SK-N-DZ (cell line): ENCODE measurements at places on chromosomes 2 and 18.

DNA sequence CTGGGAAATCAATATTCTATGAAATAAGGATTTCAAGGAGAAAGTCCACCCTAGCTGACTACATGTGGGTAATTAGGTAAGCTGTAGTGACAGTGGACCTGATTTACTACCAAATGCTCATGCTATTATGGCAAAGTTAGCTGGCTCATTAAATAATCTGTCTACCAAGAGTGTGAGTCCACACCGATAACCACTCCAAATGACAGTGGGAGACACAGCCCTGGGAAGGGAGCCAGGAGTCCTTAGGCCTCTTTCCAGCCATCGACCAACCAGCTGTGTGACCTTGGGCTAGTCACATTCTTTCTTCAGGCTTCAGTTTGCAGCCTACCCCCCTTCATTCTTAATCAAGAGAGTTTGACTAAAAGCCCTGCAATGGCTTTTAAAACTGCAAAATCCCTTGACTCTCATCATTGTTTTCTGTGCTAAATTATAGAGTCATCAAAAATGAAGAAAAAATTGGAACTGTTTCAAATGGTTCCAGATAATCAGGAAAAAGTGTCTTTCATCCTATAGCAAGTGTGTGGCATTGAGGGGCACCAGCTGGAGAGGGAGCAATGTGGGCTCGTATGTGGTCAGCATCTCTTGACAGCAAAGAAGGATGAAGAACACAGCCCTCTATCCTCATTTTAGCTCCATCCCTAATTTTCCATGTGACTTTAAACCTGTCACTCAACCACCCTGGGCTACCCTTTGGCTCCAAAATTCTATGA lies 45.6 kb upstream of the SLC14A2 start:
- no peak for DNase-seq

- no peak for DNase-seq
Observed at GRCh38 chr2:26522751-26523171, 44.8 kb upstream of the OTOF start.

- DNase-seq: peak; percentile 83
Observed at GRCh38 chr18:46946656-46947282, 29.4 kb downstream of the KATNAL2 start.

- DNase-seq: no peak
Observed at GRCh38 chr2:26557244-26557925, 79.5 kb upstream of the OTOF start.

DNA sequence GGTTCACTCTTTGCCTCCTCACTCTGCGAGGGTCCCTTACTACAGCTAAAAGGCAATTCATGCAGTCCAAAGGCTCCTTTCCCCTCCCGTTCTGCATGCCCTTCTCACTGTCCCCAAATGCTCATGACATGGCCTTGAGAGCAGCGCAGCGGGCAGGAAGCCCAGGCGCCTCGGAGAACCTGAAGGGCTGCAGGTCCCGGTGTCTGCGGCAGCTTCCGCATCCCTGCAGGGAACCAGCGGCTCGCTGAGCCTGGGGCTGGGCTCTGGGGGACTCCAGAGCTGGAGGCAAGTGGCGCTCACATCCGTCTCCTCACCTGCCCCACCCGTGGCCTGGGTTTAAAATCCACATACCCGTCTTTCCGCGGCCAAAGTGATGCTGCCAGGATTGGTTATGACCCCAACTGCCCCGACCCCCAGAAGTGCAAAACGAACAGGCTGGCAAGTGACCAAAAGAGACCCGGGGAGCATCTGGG lies 462 bp upstream of the CIDEA start:
- DNase-seq: no peak

DNA sequence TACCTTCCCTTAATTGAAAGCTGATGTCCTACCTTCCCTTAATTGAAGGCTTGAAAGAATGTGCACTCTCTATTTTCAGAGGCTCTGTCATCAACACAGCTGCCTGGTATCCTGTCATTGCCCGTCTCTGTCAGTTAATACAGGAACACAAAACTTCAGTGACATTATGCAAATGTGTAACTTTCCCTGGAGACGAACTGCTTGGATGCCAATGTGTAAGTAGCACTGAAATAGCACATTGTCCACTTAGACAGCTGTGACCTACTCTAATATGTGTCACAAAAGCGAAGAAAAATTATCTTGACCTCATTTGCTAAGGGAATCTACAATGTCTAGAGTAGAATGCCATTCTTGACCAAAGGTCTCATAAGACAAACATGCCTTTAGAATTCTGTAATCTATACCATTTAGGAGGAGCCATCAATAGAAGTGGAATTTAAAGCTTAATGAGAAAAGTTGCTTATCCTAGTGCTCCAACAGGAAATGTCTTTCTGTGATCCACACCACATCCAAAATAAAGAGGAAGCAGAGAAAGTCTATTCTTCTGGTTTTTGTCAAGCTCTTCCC lies 138.1 kb downstream of the BARD1 start:
- DNase-seq: no peak

DNA sequence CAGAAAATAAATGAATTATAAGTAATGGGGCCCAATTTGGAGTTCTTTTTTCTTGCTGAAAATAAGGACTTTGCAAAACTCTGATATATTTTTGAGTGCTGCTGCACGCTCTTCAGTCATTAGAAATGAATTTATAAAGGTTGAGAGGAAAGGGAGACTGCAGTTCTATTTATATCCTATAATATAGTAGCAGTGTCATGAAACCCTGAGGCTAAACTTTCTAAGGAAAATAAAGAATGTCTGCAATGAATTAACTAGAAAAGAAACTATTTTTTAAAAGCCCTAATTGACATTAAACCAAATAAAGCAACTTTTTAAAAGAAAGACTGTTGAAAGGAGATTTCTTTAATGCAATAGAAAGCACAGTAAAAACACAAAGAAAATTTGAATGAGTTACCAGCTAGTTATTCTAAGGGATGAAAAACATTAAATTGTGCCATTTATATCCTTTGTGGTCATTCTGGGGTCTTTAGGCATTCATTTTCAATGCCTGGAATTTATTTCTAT lies 1072.8 kb upstream of the TMEFF2 start:
- no peak for DNase-seq

GRCh38 chr2:121682396-121683298 lies 33.4 kb upstream of the CLASP1 start:
- no peak for DNase-seq

DNA sequence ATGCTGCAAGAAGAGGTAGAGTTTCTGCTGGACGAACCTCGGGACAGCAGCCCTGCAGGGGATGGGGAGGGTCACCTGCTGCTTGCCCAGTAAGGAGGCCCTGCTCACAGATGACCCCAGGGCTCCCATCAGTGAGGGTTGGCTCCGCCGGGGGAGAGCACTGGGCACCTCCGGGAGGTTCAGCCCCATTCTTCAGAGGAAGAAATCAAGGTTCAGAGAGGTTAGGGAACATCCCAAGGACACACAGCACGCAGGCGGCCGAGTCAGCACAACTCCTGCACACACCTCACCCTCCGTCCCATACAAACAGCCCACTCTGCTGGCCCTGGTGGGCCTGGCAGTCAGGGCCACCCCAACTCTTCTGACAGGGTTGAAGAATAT lies 11.7 kb upstream of the CCDC74B start:
- no peak for DNase-seq

- no peak for DNase-seq
Observed at GRCh38 chr2:56749152-56749752, 565.5 kb downstream of the CCDC85A start.

DNA sequence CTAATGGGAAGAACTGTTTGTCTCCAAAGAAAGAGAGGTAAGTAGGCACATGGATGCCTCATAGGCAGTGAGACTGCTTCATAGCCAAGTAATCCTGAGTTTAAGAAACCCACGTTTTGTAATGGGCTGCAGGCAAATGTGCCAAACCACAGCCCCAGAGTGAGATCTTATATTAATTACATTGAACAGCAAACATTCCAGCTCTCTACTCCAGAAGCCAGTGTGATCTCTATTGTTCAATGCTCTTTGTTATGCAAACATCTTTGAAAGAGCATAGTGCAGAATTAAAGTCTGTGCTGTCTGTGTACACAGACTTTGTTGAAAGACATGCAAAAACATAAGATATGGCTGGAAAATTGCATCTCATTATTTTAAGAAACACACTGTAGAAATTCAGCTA lies 720.8 kb upstream of the REG3G start:
- DNase-seq: no peak

GRCh38 chr2:27373567-27373966 lies 3.2 kb downstream of the SNX17 start:
- no peak for DNase-seq

- no peak for DNase-seq
Observed at GRCh38 chr18:41790687-41791086, 164.3 kb upstream of the PIK3C3 start.

GRCh38 chr2:138280999-138281695 lies 220.4 kb upstream of the SPOPL start:
- no peak for DNase-seq

DNA sequence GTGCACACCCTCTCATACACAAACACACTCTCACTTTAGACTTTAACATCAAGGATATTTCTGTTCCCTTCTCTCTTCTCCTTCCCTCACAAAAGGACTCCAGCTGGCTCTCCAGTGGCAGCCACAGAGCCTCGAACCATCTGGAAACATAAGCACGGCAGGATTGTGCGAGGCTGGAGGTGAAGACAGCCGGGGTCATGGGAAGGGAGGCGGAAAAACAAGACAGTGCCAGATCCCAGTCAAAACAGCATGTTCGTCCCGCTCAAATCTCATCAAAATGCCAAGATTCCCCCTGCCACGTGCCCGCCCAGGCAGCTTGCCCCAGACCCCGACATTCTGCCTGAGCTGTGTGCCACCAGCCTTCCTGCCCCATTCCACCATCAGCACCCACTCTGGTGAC lies 180.3 kb downstream of the ZBTB7C start:
- no peak for DNase-seq
